Pulmonary artery endothelial cell (primary cell): ENCODE measurements at places on chromosomes 1 and 21. TPM values are rescaled to one million over a fixed set of nuclear protein-coding genes. Genes with fewer than 3 reads are reported as not detected.

- no peak for DNase-seq
These were observed 24.8 kb downstream of the CSF1 start for GRCh38 chr1:109935451-109935900.

GRCh38 chr21:16013570-16013969, 283.8 kb downstream of the USP25 start:
- no peak for DNase-seq

GRCh38 chr1:207823531-207823879, 71.7 kb downstream of the CD46 start:
- DNase-seq, result no peak

GRCh38 chr1:10291705-10292104, 81.3 kb downstream of the KIF1B start:
- no peak for DNase-seq

- no peak for DNase-seq
These were observed 139.1 kb upstream of the COA6 start for GRCh38 chr1:234234199-234234598.

The CYP4Z1 gene
- total RNA-seq, result not detected in 2 replicates

The ADAMTS5 gene
- not detected in 2 replicates for total RNA-seq
